Activated naive CD4-positive, alpha-beta T cell treated with anti-CD3 and anti-CD28 coated beads, Interleukin-2, amount 50 U/mL, for 16 hours (primary cell): ENCODE measurements at places on chromosomes 5 and 9.

DNA sequence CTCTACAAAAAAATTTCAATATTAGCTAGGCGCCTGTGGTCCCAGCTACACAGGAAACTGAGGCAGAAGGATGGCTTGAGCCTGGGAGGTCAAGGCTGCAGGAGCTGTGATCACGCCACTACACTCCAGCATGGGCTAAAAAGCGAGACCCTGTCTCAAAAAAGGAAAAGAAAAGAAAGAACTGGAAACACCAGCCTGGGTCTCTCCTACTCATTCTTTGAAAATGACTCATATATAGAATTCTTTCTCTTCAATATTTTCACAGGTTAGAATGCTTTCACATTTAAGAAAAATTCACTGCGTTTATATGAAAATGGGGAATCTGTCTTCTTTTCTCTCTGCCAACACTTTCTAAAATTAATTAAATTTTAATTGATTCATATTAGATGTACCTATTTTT, 115.6 kb downstream of the TRPM6 start:
- no peak for DNase-seq

DNA sequence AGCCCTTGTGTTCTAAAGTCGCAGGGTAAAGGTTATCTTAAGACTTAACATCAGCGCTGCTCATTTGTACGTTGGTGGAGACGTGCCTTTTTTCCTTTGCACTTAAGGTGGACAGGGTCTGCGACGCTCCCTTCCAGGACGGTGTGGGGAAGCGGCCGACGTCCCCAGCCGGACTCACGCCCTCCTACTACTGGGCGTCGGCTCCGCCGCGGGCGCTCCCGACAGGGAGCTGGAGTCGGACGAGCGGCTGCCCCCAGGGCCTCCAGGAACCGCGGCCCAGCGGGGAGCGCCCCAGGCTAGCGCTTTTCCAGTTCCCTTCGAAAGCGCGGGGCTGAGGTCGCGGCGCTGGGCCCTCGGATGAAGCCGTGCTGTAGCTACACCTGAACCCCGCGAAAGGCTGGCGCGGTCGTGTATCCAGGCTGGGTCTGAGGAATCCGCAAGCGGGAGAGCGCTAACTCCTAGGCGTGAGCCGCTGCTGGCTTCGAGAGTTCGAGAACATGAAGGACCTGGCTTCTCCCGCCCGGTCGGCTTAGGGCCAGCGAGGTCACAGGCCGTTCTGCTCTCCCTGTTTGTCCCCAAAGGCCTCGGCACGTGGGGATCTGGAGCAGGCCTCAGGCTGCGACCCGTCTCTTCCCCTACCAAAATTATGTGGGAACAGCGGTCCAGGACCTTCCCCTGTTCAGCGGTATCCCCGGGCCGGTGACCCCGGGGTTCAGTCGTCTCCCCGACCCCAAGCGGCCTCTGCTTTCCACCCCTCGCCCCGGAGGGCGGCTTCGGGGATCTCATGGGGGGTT, 3.8 kb upstream of the DMRT3 start:
- DNase-seq, result no peak

- no peak for DNase-seq
These were observed 913.8 kb downstream of the TLE1 start for GRCh38 chr9:80775530-80775929.

DNA sequence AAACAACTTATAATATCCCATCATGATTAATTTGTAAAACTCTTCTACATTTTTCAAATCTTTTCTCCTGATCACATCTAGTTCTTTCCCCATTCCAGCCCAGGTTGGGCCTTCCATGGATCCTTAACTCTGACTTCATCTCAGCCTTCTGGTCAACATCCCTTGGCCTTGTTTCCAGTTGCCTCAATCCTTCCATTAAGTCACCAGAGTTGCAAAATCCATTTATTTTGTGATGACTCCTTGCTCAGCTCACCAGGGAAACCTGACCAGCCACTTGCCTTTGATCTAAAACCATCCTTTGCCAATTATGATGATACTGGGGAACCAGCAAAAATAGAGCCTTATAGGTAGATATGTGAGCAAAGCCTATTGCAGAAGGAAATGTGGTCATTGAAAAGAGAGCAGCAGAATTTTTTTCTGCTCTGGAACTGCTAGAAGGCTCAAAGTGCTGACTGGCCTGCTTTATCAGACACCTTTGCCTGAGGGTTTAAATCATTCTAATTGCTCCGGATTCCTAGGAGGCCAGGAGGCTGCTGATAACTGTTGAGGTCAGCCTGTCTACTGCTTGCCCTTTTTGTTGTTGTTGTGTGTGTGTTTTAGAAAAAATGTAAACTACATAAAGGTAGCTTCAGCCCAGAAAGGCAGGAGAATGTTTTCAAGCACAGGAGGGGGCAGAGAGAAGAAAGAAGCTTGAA, 512.2 kb upstream of the GRIA1 start:
- no peak for DNase-seq

DNA sequence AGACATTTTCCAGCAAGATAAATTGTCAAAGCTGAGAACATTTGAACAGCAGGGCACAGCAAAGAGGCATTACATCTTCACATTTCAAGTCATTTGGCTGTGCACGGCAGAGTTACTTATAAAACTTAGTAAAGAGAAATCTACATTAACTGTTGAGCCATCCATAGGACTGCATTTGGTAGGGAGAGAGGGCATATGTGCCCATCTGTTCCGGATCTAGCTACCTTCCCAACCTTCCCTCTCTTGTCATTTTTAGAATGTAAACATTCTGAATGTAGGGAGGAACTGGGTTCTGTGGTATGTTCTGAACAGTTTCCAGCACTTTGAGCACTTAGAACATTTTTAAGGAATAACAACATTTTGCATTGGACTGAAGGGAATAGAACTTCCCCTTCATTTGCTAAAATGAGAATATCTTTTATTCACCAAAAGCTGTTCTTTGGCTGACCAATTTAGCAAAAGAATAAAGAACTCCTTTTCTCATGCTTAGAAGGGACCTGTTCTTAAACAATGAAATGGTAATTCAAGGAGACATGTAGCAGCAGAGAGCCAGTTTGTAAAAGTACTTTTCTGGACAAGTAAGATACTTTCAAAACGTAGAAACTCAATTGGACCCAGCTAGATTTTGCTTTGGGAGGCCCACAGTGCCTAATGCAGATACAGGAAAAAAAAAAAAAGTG, 104.4 kb downstream of the CETN3 start:
- DNase-seq, result no peak

DNA sequence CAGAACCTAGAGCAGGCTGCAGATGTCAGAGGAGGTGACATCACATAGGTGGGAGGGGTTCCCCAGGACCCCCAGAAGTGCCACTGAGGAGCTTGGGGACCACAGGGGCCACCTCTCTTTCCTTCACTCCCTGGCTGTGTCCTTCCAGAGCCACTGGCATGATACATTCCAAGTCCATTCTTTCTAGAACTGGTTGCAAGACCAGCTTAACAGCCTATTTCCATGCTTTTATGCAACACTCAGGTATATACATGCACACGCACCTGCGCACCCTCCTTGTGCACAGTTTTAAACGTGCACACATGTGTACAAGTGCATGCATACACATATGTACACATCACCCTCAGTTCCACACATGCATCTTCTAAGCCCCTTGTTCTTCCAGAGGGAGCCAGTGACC, 39.7 kb downstream of the SLC6A7 start:
- no peak for DNase-seq

GRCh38 chr5:149283626-149284480, 12.2 kb downstream of the AFAP1L1 start:
- DNase-seq, result no peak

- no peak for DNase-seq
These were observed 22.6 kb downstream of the B4GALT1 start for GRCh38 chr9:33144551-33144950.

DNA sequence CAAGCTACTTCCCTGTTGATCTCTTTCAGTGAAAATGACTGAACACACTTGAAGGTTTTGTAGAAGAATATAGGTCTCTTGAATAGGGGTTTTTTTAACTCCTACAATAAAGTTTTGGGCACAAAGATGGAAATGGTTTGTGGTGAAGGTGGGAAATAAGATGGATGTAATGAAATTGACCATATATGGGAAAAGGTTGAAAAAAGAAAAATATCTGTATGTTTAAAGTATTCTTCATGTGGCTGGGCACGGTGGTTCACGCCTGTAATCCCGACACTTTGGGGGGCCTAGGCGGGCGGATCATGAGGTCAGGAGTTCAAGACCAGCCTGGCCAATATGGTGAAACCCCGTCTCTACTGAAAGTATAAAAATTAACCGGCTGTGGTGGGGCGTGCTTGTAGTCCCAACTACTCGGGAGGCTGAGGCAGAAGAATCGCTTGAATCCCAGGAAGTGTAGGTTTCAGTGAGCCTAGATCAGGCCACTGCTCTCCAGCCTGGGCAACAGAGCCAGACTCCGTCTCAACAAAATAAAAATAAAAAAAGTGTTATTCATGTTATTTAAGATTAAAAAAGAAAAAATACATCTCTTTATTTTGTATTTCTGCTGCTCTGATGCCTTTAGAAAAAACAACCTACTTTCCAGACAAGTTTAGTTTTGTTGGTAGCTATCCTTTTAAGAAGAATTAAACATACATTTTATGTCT, 2.2 kb downstream of the RBM27 start:
- no peak for DNase-seq

- no peak for DNase-seq
These were observed 673.4 kb downstream of the KCTD16 start for GRCh38 chr5:144844086-144844485.

DNA sequence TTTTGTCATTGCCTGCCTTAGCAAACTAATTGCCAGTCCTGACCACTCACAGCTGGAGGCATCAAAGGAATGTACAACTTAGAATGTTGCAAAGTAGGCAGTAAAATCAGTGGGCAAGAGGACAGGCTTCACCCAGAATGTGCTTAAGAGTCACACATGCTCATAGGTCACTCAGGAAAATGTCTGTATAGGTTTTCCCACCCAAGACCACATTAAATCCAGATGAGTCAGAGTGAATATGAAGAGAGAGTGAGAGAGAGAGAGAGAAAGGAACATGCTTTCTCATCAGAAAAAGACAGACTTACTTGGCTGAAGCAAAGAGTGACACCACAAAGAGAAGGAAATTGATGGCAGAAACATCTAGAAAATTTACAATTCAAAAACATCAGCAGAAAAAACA, 37.9 kb downstream of the PLEKHG4B start:
- no peak for DNase-seq

GRCh38 chr9:83937861-83938455, 16.7 kb upstream of the KIF27 start:
- no peak for DNase-seq

DNA sequence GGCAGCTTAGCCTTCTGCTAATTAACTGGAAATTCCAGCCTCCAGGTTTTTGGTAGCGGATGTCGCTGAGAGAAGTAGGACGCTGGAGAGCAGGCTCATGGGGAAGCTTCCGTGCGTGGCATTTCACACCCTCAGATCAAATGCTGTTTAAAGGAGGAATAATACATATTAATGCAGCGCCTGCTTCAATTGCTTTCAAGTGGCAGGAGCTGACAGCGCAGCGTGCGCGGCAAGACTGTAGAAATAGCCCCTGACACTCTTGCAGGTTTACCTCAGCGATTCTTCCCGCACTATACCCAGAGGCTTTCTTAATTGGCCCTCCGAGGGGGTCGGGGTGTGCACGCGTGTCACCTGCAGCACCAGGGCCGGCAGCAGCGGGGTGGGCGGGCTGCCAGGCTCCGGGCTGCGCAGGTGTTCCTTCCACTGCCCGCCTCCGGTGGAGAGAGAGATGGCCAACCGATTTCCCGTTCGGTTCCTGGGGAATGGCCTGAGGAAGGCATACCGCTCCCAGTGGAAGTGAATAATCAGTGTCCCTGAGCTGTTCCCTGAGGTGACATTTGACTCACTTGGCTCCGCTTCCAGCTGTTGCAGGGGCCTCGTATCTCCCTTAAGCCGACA, 427.9 kb downstream of the KCTD16 start:
- no peak for DNase-seq

- no peak for DNase-seq
These were observed 26.3 kb upstream of the FST start for GRCh38 chr5:53453898-53454718.

GRCh38 chr5:95841914-95842812, 19.6 kb upstream of the GLRX start:
- no peak for DNase-seq

DNA sequence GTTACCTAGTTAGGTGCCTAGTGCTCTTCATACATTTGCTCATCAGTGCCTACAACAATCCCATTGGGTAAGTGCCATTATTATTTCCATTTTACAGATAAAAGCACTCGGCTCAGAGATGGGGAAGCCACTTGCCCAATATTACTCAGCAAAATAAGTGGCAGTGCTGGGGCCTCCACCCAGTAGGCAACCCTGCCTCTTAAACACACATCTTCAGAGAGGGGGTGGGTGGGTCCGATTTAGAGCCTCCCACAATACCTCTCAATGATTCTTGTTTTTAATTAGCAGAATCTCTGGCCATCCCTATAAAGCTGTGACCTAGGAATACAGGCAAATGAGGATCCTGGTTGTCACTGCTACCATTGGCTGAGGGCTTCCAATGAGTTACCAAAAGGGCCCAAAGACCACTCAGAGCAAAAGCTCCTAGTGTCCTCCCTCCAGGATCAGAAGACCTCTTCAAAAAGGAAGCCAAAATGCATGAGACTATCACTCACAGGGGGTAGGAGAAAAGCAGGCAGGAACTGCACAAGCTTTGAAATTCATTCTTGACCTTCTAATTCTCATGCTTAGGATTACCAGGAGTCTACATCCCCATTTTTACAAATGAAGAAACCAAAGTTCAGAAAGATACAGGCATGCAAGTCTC, 36.1 kb upstream of the UBE2D2 start:
- DNase-seq, result no peak

GRCh38 chr5:15521381-15522186, 21.6 kb downstream of the FBXL7 start:
- DNase-seq, result no peak

GRCh38 chr5:124401476-124402143, 344.8 kb downstream of the ZNF608 start:
- DNase-seq, result no peak

- DNase-seq, result no peak
These were observed 288.0 kb downstream of the KCNN2 start for GRCh38 chr5:114649878-114650277.

GRCh38 chr9:112049811-112050516, 125.1 kb downstream of the SUSD1 start:
- DNase-seq, result no peak

- DNase-seq, result no peak
These were observed 110.4 kb upstream of the EPB41L4A start for GRCh38 chr5:112529525-112529924.

- DNase-seq, result no peak
These were observed 104.3 kb downstream of the ADCY2 start for GRCh38 chr5:7500256-7500655.

DNA sequence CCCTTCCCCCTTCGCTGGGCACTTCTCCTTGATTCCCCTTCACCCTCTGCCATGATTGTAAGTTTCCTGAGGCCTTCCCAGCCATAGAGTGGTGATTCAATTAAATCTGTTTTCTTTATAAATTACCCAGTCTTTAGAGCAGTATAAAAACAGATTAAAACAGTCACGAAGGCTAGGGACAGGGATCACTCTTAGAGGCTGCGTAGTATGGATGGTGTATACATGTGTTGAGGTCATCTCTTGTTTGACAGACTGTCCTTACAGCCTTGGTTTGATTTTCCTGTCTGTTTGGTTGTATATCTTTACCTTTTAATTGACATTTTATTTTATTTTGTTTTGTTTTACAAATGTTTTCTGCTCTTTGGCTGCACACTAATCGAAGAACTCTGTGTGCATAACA, 1155.7 kb upstream of the CDH18 start:
- no peak for DNase-seq
